Activated CD8-positive, alpha-beta memory T cell treated with anti-CD3 and anti-CD28 coated beads for 1 hour (primary cell): ENCODE measurements at places on chromosomes 3 and 15.

DNA sequence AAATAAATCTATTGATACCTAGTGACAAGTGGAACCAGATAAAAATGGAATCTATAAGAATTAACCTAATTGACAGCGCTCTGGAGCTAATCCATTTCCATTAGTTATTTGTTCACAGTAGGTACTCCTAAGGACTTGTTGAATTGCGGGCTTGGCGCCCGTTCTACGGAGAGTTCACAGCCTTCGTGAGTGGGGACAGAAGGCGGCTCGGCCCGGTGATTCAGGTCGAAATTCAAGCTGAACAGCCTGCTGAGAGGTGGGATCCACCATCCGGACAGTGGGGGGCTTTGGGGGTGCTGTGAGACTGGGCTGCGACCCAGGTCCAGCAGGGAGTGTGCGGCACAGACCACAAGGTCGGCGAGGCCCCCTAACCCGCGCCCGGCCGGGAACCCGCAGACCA lies 779 bp upstream of the CTNNB1 start:
- DNase-seq, result no peak

DNA sequence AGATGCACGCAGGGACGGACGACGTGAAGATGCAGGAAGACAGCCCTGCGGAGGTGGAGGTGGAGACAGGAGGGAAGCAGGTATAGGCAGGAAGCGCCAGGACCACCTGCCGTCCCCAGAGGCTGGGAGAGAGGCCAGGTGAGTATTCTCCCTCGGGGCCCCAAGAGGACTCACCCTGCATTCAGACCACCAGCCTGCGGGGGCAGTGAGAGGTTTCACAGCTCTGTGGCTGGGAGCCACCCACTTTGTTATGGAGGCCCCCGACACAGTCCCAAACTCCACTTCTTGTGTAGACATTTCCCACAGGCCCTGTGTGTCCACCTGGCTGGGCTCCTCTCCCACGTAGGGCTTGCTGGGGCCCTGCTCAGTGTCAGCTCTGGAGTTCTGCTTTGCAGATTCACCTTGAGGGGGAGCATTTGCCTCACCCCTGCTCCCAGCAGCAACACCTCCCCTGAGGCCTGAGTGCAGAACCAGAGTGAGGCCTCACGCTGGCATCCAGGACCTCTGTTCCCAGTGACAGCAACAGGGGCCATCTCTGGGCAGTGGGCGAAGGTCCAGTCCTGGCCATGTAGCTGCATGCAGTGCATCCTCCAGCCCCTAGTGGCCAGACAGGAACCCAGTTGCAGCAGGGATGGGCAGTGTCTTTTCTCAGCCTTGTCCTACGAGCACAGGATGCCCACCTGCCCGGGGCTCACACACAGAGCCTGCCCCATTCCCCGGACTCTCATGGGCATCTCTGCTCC lies 119.4 kb upstream of the IQSEC1 start:
- DNase-seq, result no peak

DNA sequence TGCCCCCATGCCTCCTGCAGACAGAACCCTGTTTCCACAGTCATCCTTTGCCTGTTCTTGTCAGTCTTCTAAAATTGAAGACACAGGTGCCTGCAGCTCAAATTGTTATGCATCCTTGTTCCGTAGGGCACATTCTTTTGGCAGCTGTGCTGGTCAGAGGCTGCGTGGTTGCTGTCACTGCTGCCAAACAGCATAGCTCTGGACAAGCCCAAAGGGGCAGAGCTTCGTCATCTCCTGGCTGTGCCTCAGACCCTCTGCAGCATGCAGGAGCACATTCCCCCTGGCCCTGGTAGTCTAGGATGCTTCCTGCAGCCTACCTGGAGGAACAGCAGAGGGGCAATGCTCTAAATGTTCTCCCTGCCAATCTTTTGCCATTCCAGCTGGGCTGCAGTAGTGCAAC lies 2.1 kb upstream of the FBXL22 start:
- DNase-seq, result no peak

- DNase-seq, result no peak
Measured at GRCh38 chr15:30984118-30984517, 7.3 kb downstream of the MTMR10 start.

DNA sequence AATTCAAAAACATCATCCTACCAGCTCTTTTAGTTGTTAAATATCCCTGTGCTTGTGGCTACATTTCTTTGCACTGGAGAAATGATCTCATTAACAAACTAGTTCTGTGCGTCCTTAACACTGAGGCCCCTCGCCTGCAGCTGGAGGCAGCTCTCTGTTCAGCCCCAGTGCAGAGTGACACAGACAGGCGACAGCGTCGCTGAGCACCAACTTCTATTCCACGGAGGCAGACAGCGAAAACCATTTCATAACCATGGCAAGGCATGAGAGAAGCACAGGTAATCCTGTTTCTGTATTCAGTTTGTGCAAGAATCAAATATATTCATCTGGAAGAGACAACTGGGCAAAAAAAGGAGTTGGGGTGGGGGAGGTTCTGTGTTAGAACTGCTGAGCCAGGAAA lies 530.7 kb downstream of the ZIC1 start:
- DNase-seq, result no peak

DNA sequence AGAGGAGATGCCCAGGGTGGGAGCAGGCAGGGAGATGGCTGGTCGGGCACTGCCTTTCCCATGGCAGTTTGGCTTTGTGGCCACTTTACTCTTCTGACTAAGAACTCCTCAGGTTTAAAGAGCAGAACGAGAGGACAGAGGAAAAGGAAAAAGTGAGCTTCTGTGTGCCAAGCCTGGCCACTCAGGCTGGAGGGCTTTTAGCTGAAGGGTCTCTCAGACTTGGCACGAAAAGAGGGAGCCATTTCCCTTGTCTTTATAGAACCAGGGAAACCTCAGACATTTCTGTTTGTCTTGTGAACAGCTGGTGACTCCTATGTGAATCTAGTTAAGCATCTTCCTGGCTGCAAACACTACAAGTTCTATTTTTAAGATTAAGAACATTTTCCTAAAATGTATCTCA lies 23.3 kb upstream of the PSMD6 start:
- DNase-seq, result no peak

DNA sequence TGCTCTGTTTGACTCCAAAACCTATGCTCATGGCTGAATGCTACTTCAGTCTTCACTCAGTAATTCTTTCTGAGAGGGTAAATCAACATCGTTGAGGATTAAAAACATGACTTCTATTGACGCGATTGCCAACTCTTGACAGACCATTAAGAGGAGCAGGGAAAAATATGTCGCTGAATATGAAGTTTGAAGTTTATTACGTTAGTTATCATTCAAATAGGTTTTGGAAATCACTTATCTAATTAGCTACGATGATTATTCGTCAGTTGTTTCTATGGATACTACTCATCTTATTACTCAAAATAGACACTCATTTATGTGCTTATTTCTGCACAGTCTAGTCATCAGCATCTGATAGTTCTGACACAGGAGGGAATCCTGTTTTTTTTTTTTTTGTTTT lies 279.2 kb upstream of the TBL1XR1 start:
- DNase-seq, result no peak

- no peak for DNase-seq
Measured at GRCh38 chr3:126621171-126621570, 33.8 kb downstream of the TXNRD3 start.

DNA sequence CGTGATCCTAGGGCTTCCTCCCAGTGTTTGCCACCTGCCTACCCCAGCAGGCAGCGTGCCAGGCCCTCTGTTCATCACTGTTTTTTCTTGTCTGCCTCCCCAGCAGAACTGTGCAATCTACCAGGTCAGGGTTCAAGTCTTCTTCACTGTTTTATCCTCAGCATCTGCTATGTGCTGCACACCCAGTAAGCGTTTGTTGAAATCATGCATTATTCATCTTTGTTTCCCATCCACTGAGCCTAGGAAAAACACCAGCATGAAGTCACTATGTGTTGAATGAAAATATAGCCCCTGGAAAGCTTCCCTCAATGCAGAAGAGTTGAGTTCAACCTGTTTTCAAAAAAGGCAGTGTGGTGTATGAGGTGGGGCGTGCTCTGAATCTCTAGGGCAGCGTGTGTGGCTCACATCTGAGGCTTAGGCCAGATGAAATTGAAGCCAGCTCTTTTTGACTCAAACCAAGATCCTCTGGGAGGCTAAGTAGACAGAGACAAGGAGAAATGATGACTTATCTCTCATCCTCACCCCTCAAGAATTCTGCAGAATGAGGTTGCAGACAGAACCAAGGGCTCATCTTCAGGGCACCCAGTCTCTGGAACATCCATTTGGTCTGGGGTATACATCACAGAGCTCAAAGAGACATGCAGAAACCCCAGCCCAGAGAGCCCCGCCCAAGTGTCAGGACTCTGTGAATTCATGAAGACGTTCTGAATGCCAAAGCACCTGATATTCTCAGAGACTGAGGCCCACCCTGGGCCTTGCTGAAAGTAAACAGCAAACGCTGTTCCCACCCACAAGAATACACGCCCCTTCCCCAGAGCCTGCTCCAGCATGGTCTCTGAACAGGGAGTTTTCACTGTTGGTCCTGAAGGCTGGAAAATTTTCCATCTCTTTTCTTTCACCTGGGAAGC lies 5.7 kb upstream of the CAV3 start:
- no peak for DNase-seq

- DNase-seq, result no peak
Measured at GRCh38 chr3:37221407-37221806, 47.0 kb upstream of the LRRFIP2 start.

- DNase-seq, result no peak
Measured at GRCh38 chr15:75036212-75036616, 12.8 kb downstream of the PPCDC start.

DNA sequence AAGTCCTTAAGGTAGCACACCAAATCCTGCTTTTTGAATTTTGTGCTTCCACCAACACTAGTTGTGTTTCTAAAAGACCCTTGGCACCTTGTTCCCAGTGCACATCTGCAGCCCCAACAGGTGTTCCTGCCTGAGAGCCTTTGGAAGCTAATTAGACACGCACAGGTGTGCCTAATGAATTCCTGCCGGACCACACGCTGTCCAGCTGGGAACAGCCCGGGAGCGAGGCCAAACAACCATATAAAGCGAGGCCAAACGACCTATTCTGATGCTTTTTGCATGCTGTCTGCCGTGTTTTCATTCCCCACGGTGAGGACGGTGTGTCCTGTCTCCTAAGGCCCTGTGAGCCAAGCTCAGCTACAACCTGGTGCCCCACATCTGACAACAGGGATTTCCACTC lies 99.5 kb downstream of the ATG7 start:
- DNase-seq, result no peak

DNA sequence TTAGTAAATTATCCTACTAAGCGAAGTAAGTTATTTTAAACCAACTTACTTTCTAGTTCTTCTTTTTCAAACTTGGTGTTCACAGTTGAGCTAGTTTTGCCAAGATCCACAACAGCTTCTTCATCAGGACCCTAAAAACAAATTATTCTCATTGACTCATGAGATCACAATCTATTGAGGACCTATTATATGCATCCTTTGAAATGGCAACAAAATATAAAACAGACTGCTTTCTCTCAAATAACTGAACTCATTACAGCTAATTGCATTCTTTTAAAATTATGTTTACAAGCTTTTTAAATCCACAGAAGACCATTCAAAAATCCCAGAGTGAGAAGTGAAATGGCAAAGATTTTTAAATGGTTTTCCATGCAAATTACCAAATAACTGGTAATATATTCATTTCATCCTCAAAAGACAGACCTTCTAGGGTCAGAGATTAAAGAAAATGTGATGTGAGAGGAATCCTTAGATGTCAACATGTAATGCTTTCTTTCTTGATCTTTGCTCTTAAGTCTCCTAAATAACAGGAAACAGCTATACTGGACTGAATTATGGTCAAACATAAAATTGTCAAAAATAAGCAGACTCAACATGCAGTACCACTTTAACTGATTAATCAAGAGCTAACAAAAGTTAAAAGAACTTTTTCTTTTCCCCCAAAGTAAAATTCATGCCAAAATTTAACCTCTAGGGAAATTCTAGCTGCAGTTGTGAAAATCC lies 31.7 kb downstream of the SLC4A7 start:
- no peak for DNase-seq

GRCh38 chr3:10753964-10754363 lies 62.1 kb upstream of the SLC6A11 start:
- DNase-seq, result no peak

DNA sequence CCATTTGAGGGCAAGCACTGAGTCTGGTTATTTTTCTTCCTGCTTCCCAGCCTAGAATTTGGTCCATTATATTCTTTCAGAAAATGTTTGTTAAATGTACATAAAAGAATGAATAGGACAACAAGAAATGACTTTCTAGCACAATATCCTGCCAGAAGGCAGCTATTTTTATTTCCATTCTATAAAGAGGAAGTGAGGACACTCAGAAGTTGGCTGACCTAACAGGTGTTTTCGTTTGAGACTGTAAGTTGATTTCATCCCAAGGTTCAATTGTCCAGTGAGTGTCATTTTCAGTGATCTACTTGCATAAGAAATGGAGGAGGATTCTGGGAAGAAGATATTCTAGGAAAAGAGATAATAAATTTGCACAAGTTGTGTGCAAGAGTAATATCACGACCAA lies 191.9 kb upstream of the POU1F1 start:
- DNase-seq, result no peak

- no peak for DNase-seq
Measured at GRCh38 chr3:169758359-169758994, 6.4 kb downstream of the TERC start.

GRCh38 chr3:119293871-119294695 lies at the start of gene ARHGAP31:
Gene ARHGAP31 (plus strand): TSS chr3:119294383. CDS start chr3:119294905, 522 bp downstream.
- peak; percentile 66 for DNase-seq

DNA sequence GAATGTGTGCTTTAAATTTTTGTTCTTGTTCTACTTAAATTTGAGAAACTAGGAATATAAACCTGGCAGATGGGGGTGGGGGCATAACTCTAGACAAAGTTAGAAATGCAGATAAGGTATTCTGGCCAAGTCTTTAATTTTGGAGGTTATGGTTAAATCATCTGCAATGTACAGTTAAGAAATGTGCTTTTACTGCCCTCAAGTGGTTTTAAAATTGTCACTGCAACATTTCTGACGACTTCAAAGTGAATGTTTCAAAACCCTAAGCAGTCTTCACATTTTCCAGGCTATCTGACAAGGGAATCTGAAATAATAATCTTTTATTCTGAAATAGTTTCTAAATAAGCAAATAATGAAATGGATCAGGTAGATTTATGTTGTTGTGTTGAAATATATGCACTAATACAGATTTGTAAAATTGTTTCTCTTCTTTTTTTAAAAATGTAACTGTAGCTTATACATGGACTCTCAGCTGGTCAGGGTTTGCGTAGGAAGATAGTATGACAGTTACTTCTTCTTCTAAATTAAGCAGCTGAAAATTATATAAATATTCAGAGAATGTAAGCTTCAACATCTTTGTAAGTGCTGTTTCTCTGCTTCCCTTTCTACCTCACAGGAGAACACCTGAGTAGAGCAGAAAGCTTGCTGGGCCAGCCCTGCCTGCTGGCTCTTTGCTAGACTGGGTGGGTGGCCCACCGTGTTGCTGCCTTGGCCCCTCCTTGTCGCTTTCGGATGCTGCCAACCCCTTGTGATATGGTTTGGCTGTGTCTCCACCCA lies 45.0 kb downstream of the SUCNR1 start:
- no peak for DNase-seq

- DNase-seq, result no peak
Measured at GRCh38 chr15:81084716-81085115, 49.4 kb upstream of the CFAP161 start.

GRCh38 chr15:75508840-75509532 lies 57.5 kb upstream of the SIN3A start:
- no peak for DNase-seq
